ENCODE measurements at places on chromosomes 1 and 21. TPM values are rescaled to one million over a fixed set of nuclear protein-coding genes. Genes with fewer than 3 reads are reported as not detected.

- H3K4me1 ChIP-seq: no peaks in the 10 kb centered on the region
- DNase-seq: no peak
- H3K27me3 ChIP-seq: no peaks in the 10 kb centered on the region
- no peak overlapping the region for H3K27ac ChIP-seq
Observed at GRCh38 chr1:50920409-50920808, 39.7 kb downstream of the FAF1 start.

DNA sequence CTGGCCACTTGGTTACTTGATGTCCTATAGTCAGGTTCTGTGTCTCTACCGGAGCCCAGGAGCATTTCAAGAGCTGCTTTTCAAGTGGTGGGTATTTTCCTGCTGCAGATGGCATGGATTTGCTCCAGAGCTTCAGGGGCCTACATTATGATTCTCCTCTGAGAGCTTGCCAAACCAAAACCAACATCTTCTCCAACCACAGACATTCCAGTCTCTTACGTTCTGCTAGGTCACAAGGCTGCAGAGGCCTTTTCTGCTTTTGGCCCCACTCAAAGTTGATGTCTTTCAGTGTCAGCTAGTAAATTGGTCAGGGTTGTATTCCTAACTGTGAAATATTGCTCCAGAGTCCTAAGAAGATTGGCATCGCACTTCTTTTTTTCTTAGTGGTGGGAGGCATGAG, 14.7 kb upstream of the AQP10 start:
- no peak overlapping the region for H3K4me3 ChIP-seq
- no peaks in the 10 kb centered on the region for H3K4me1 ChIP-seq
- H3K27ac ChIP-seq: no peak overlapping the region
- no peak for DNase-seq
- no peaks in the 10 kb centered on the region for H3K36me3 ChIP-seq
- no peaks in the 10 kb centered on the region for H3K27me3 ChIP-seq

GRCh38 chr1:247378334-247379073, 37.5 kb upstream of the NLRP3 start:
- DNase-seq: no peak
- no peaks in the 10 kb centered on the region for H3K27me3 ChIP-seq
- H3K27ac ChIP-seq: peak overlapping the region; percentile 38
- no peaks in the 10 kb centered on the region for H3K36me3 ChIP-seq
- H3K4me1 ChIP-seq: peaks cover 10% of the 10 kb centered on the region

DNA sequence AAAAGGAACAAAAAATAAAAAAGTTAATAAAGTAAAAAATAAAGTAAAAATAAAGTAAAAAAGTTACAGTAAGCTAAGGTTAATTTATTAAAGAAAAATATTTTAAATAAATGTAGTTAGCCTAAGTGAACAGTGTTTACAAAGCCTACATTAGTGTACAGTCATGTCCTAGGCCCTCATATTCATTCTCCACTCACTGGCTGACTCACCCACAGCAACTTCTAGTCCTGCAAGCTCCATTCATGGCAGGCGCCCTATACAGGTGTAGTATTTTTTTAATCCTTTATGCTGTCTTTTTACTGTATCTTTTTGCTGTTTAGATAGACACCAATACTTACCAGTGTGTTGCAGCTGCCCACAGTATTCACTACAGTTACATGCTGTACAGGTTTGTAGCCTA, 12.4 kb downstream of the ADAR start:
- DNase-seq: no peak
- H3K27me3 ChIP-seq: no peaks in the 10 kb centered on the region
- no peak overlapping the region for H3K27ac ChIP-seq
- H3K4me3 ChIP-seq: no peak overlapping the region
- peaks cover 10% of the 10 kb centered on the region for H3K4me1 ChIP-seq
- peaks cover 76% of the 10 kb centered on the region for H3K36me3 ChIP-seq

GRCh38 chr1:234498448-234499118, 19.6 kb upstream of the TARBP1 start:
- peaks cover 12% of the 10 kb centered on the region for H3K27me3 ChIP-seq
- peaks cover 6% of the 10 kb centered on the region for H3K4me1 ChIP-seq
- H3K36me3 ChIP-seq: no peaks in the 10 kb centered on the region
- DNase-seq: no peak
- H3K4me3 ChIP-seq: no peak overlapping the region

GRCh38 chr1:24437631-24438396, 22.2 kb downstream of the NIPAL3 start:
- no peak overlapping the region for H3K4me3 ChIP-seq
- no peaks in the 10 kb centered on the region for H3K36me3 ChIP-seq
- peaks cover 5% of the 10 kb centered on the region for H3K4me1 ChIP-seq

GRCh38 chr1:154871374-154871773, 1.3 kb upstream of the KCNN3 start:
- H3K27ac ChIP-seq: no peak overlapping the region
- peaks cover 23% of the 10 kb centered on the region for H3K27me3 ChIP-seq
- DNase-seq: peak; percentile 41
- peaks cover 16% of the 10 kb centered on the region for H3K4me1 ChIP-seq
- H3K36me3 ChIP-seq: no peaks in the 10 kb centered on the region

- DNase-seq: no peak
- peaks cover 44% of the 10 kb centered on the region for H3K27me3 ChIP-seq
- no peaks in the 10 kb centered on the region for H3K36me3 ChIP-seq
Observed at GRCh38 chr1:46437723-46438122, 43.6 kb downstream of the FAAH start.

DNA sequence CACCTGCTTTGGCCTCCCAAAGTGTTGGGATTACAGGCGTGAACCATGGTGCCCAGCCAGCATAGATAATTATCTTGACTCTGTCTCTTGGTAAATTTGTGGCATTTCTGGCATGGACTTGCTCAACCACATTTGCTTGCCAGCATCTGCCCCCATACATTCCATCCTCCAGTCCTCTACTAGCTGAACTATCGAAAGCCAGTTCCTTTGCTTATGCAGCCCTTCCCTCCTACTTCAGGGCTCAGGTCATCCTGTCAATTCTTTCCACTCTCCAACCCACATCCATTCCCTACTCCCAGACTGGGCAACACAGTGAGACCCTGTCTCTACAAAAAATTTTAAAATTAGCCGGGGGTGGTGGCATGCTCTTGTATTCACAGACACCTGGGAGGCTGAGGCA, 13.0 kb upstream of the UQCRHL start:
- DNase-seq: no peak
- H3K4me1 ChIP-seq: no peaks in the 10 kb centered on the region
- H3K36me3 ChIP-seq: no peaks in the 10 kb centered on the region

DNA sequence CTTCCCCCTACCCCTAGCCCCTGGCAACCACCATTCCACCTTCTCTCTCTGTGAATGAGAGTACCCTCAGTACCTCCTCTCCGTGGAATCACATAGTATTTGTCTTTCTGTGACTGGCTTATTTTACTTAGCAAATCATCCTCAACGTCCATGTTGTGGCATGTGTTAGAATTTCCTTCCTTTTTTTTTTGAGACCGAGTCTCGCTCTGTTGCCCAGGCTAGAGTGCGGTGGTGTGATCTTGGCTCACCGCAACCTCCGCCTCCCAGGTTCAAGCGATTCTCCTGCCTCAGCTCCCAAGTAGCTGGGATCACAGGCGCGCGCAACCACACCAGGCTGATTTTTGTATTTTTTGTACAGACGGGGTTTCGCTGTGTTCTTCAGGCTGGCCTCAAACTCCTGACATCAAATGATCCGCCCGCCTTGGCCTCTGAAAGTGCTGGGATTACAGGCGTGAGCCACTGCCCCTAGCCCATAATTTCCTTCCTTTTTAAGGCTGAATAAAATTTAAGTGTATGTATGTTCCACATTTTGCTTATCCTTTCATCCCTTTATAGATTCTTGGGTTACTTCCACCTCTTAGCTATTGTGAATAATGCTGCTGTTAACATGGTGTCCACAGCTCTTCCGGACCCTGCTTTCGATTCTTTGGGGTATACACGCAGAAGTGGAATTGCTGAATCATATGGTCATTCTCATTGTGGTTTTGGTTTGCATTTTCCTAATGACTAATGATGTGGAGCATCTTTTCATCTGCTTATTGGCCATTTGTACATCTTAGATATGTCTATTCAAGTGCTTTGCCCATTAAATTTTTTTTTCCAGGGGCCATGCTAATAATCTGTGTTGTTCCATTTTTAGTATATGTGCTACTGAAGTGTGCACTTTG, 32.3 kb downstream of the ERRFI1 start:
- no peaks in the 10 kb centered on the region for H3K4me1 ChIP-seq
- H3K36me3 ChIP-seq: peaks cover 12% of the 10 kb centered on the region
- no peak overlapping the region for H3K27ac ChIP-seq
- no peak for DNase-seq
- H3K4me3 ChIP-seq: no peak overlapping the region

DNA sequence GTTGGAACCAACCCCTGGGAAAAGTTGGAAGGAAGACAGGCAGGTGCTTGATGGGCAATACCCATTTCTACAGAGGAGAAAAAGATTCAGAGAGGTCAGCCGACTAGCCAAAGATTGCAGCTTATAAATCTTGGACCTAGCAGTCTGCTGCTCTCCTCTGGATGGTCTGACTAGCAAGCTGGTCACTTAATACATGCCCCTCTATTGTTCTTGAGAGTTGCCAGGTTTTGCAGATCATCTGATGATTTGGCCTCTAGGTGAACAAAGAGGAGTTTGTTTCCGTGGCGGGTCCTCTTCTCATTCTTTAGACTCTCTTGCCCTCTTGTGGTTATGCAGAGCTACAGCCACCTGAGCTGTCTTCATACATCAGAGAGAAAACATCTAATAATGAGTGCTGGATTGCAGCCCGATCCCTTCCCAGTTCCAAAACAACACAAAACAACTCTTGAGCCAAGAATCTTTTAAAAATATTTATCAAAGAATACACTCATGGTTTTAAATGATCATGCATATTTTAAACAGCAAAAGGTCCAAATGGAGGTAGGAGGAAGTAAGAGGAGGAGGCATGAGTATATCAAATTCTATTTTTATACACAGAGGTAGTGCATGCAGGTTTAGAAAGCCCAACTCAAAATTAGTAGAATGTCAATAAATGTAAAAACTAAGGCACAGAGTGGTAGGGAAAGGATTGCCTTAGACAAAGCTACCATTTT, 115.7 kb downstream of the SLC30A10 start:
- H3K4me1 ChIP-seq: no peaks in the 10 kb centered on the region
- no peaks in the 10 kb centered on the region for H3K36me3 ChIP-seq
- no peak overlapping the region for H3K4me3 ChIP-seq
- no peak overlapping the region for H3K27ac ChIP-seq
- DNase-seq: peak; percentile 82

DNA sequence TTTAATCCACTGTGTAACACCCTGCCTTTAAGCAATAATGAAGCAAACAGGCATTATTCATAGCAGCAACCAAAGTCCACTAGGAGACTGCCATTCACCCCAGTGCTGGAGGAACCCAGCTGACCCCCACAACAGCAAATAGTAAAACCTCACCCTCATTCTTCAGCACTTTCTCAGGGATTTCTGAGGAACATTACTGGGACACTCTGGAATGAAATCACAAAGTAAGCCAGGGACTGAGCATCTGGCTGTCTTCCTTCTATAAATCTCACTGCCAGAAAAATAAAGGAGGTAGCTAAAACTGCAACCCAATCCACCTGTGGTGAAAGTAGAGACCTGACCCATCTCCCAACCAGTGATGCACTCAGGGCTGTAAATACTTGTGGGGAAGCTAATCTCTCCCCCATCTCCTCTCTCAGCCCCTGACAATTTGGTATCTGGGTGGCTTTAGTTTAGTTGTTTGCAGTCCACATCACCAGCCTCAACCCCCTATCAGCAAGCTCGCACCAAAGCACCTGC, 47.1 kb downstream of the COL6A1 start:
- H3K36me3 ChIP-seq: no peaks in the 10 kb centered on the region
- H3K27ac ChIP-seq: no peak overlapping the region
- no peaks in the 10 kb centered on the region for H3K27me3 ChIP-seq
- H3K4me3 ChIP-seq: no peak overlapping the region

GRCh38 chr1:247331525-247332214, at the start of gene ZNF496:
Gene ZNF496, minus strand, starts transcription at chr1:247331867. Its CDS starts 2,289 bp downstream, at chr1:247329578.
- H3K4me3 ChIP-seq: peak within 1 kb of the TSS; percentile 93
- peaks cover 13% of the 10 kb centered on the region for H3K4me1 ChIP-seq
- H3K27me3 ChIP-seq: no peaks in the 10 kb centered on the region
- H3K27ac ChIP-seq: peak within 1 kb of the TSS; percentile 82
- H3K36me3 ChIP-seq: peaks cover 44% of the 10 kb centered on the region
- peak; percentile 95 for DNase-seq

- H3K27ac ChIP-seq: no peak overlapping the region
- DNase-seq: no peak
- peaks cover 21% of the 10 kb centered on the region for H3K36me3 ChIP-seq
- H3K27me3 ChIP-seq: no peaks in the 10 kb centered on the region
Observed at GRCh38 chr1:226706684-226707083, 32.4 kb downstream of the ITPKB start.

DNA sequence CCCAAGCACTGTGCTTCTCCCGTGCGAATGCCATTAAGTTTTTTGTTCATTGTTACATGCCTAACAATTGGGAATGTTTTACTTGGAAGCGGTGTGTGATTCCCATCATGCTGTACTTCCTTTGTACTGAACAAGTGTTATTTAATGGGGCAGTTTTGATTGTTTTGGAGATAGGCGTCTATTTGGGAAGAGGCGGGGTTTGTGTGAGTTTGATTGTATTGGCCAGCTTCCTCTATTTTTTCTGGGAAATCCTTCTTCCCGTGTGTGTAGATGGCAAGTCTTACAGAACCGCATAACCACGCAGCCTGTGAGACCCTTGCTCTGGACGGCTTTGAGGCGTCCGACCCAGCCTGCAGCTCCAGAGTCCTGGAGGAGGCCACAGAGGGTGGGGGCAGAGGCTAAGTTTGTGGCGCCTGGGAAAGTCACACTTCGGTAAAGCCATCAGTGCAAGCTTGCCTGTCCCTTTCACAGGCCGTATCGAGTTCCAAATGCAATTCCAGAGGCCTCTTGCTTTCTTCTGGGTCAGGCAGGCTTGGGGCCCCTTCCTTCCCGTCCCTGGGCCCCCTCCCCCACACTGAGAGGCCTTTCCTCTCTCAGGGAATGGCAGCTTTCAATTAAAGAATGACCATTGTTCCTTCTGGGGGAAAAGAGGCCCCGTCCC, 210.3 kb downstream of the TOMM20 start:
- no peaks in the 10 kb centered on the region for H3K36me3 ChIP-seq
- H3K27me3 ChIP-seq: no peaks in the 10 kb centered on the region
- no peak for DNase-seq
- H3K27ac ChIP-seq: peak overlapping the region; percentile 66
- peaks cover 2% of the 10 kb centered on the region for H3K4me1 ChIP-seq
- H3K4me3 ChIP-seq: no peak overlapping the region

The ZBTB17 gene
- 32.2 TPM for total RNA-seq

The WDR64 gene
- total RNA-seq: not detected

The NPHS2 gene
- total RNA-seq: not detected

The GDAP2 gene
- 27.2 TPM for total RNA-seq

The OR6K6 gene
- not detected for total RNA-seq

The C8B gene
- not detected for total RNA-seq

The ZSWIM5 gene
- 8.8 TPM for total RNA-seq

The ACADM gene
- 61.6 TPM for total RNA-seq

The LCE1B gene
- total RNA-seq: not detected
